ENCODE measurements at places on chromosomes 6 and 20. TPM values are rescaled to one million over a fixed set of nuclear protein-coding genes. Genes with fewer than 3 reads are reported as not detected.

Gene OR14J1
- total RNA-seq: not detected

DNA sequence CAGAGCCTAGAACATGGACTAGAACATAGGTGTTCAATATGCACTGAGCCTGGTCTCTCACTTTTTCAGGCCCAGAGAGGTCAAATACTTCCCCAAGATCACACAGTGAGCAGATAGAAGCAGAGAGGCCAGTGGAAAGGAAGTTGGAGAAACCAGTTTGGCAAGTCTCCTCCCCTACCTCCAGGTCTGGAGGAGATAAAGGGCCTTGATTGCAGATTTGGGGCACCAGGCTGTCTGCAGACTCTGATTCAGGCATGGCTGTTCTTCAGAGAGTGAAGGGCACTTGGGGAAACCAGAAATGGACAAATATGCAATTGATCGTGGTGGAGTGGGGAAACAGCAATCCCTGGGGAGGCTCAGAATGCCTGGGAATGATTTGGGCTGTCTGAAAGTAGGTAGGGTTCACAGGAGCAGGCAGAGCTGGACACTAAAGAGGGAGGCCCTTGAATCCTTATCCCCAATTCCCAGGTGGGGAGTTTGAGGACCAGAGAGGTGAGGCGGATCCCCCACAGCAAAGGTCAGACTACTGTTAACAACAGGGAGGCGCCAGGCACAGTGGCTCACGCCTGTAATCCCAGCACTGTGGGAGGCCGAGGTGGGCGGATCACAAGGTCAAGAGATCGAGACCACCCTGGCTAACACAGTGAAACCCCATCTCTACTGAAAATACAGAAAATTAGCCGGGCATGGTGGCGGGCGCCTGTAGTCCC lies 2.3 kb downstream of the PEDS1 start:
- no peak for DNase-seq

- no peak for DNase-seq
Observed at GRCh38 chr20:17708675-17709360, 9.1 kb downstream of the BANF2 start.

Gene PRKN
- total RNA-seq: 3.6 TPM

GRCh38 chr6:79313254-79313653 lies 78.8 kb upstream of the HMGN3 start:
- no peak for DNase-seq

DNA sequence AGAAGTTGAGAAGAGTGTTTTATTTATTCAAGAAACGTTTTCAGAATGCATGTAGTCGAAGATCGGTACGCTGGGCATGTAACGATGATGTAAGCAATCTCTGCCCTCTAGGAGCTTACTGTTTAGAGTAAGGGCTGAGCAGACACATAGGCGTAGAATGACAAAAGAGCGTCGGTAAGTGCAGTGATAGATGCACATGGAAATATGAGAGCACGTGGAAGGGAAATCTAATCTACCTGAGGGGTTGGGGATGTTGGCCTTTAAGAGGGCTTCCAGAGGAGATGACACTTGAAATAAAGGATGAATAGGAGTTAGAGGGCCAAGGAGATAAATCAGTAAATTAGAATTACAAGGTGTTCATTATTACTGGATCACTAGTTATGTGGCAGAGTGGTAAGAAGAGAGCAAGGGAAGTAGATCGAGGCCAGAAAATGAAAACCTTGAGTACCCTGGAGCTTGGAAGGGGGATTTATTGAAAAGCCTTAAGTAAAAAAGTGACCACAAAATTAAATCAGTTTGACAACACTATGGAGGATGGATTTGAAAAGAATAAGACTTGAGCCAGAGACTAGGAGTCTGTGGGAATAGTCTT lies 782 bp downstream of the TRMT11 start:
- DNase-seq: no peak

DNA sequence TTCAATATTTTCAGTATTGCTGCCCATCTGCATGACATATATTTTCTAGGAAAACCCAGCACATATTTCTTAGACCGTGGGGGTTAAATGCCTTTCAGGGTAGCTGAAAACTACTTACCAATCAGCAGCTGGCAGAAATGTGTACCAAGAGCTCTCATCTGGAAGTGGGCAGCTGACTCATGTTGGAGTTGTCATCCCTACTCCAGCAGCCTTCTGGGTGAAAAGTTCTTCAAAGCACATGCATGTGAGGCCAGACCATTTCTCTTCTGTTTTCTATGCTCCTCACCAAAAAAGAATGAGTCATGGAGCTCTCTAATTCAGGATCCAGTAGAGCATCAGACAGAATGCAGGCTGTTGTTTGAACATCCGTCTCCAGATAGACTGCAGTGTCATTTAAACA lies 135.5 kb downstream of the PAX1 start:
- no peak for DNase-seq

- no peak for DNase-seq
Observed at GRCh38 chr20:63055575-63056235, 48.9 kb upstream of the BHLHE23 start.

Gene OR2B6
- total RNA-seq: not detected

GRCh38 chr6:108260126-108260808 lies 573 bp downstream of the SNX3 start:
- no peak for DNase-seq

- DNase-seq: no peak
Observed at GRCh38 chr6:64696053-64696452, 1011.0 kb downstream of the EYS start.

Gene KCNK15
- not detected for total RNA-seq

Measured in CD8-positive, alpha-beta T cell (primary cell).